Glomerular endothelial cell (primary cell): ENCODE measurements at places on chromosomes 5 and 9.

- no peak for DNase-seq
Observed at GRCh38 chr5:170565072-170565471, 61.3 kb downstream of the KCNIP1 start.

GRCh38 chr5:139897342-139897741, 101.7 kb downstream of the PSD2 start:
- DNase-seq = no peak

DNA sequence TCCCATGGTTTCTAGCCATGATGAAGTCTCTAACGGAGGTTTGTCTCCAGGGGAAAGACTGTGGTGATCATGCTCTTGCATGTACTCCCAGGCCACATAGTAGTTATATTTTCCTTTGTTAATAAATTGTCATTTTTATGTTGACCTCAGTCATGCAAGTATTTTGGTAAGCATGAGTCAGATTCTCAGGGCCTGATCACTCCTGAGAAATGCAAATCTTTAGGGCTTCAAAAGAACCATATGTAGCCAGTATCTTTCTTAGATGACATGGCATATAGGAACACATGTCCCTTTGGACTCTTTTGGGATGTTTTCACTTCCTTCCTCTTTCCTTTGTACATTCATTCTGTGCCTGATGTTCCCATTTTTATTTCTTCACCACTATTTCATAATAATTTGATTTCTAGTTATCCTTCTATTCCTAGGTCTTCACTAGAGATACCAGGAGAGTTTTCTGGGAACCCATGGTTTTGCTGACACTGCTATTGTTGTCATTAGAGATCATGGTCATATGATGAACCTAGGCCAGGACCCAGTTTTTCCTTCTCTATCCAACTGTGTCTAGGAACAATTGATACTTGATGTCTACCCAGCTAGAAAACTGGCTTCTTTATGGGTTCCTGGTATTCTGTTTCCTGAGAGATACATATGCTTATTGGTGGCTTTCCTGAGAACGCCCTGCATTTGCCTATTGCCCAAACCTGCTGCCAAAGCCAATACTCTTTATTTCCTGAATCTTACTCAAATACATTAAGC, 248.1 kb upstream of the NREP start:
- no peak for DNase-seq

- DNase-seq = no peak
Observed at GRCh38 chr5:133423618-133424282, 188.6 kb downstream of the FSTL4 start.
